ENCODE measurements at places on chromosomes 3 and 15.

- DNase-seq: no peak
These were observed 11.5 kb downstream of the PPP4R2 start for GRCh38 chr3:73007992-73008712.

- DNase-seq: no peak
These were observed 24.0 kb downstream of the LNP1 start for GRCh38 chr3:100425316-100425715.

GRCh38 chr3:46864061-46864881 lies 1.0 kb upstream of the MYL3 start:
- DNase-seq: no peak

GRCh38 chr3:42853739-42854302 lies 21.9 kb downstream of the CYP8B1 start:
- DNase-seq: no peak

DNA sequence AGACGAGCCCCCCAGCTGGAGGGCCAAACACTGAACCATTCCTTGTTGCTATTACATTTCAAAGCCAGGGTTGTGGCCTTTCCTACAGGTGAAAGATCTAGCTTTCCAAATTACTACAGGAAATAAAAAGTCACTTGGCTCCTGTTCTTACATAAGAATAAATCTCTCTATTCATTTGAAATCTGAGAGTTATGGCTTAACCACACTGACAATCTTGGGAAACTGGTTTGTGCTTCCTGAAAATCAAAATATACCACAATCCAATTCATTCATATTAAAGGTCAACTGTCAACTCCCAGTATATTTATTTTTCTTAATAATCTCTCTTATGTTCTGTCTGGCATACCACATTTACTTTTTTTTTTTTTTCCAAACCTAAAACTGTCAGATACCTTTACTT lies 103.7 kb upstream of the LMOD3 start:
- DNase-seq: no peak

- peak; percentile 47 for DNase-seq
These were observed 52.6 kb downstream of the CNTN3 start for GRCh38 chr3:74561881-74562280.

DNA sequence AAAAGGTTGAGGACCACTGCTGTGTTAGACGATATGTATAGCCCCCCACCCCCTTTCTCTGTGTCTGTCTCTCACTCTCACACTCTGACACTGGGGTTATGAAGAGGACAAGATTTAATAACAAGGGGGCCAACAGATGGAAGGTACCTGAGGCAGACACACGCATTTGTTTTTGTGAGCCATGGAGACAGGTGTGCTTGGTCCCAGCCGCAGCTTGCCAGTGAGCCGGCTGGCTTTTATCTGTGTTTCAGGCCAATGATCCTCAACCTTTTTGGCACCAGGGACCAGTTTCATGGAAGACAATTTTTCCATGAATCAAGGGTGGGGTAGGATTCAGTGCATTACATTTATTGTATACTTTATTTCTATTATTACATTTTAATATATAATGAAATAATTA lies 394.9 kb upstream of the RGMA start:
- no peak for DNase-seq

- no peak for DNase-seq
These were observed 84.2 kb upstream of the ABHD2 start for GRCh38 chr15:89003865-89004725.

DNA sequence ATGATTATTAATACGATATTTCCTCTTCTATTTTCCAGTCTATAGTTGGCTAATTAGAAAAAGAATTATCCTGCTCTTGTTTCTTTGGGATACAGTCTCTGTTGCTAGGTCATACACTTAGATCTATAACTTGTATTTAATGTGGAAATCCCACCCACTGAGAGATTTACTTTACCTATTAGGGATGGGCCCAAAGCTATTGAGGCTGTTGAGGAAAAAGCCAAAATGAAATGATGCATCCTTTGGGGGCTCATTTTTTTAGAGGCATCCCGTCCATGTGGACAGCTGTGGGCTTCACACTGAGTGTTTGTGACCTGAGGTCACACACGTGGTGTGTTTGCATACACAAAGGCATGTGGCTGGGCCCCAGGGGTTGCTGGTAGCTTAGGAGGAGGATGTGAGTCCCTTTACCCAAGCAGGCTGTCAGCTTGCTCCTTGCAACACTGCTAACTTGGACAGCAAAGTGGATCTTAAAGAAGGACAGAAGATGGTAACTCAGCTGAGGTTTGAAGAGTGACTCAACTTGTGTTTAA lies 477.4 kb downstream of the AGBL1 start:
- no peak for DNase-seq

DNA sequence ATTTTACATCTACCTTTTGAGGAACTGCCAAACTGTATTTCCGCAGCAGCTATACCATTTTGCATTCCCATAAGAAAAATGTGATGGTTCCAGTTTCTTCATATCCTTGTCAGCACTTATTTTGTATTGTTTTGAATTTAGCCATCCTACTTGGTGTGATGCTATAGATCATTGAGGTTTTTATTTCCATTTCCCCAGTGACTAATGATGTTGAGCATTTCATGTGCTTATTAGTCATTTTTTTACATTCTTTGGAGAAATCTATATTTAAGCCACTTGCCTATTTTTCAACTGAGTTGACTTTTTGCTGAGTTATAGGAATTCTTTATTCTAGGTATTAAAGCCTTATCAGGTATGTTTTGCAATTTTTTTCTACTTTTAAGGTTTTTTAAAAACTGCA lies 347.6 kb upstream of the RARB start:
- DNase-seq: no peak

- DNase-seq: no peak
These were observed 294.7 kb upstream of the CCDC54 start for GRCh38 chr3:107082527-107082926.

GRCh38 chr3:42873221-42873982 lies 2.3 kb downstream of the CYP8B1 start:
- DNase-seq: no peak

DNA sequence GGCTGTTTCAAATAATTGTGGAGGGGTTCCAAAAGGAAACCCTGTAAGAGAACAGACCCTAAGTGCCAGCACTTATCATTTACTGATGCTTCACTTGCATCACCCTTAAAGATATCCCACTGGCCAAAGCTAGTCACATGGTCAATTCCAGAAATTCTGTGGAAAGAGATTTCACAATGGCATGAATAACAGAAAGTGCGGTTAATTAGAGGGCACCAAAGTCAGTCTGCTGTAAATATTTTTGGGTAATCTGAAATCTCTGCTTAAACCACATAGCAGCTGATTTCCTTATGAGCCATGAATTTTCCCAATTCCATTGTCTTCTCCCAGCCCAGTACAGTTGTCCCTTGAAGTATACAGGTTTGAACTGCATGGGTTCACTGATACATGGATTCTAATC lies 346.1 kb downstream of the SI start:
- DNase-seq: no peak

DNA sequence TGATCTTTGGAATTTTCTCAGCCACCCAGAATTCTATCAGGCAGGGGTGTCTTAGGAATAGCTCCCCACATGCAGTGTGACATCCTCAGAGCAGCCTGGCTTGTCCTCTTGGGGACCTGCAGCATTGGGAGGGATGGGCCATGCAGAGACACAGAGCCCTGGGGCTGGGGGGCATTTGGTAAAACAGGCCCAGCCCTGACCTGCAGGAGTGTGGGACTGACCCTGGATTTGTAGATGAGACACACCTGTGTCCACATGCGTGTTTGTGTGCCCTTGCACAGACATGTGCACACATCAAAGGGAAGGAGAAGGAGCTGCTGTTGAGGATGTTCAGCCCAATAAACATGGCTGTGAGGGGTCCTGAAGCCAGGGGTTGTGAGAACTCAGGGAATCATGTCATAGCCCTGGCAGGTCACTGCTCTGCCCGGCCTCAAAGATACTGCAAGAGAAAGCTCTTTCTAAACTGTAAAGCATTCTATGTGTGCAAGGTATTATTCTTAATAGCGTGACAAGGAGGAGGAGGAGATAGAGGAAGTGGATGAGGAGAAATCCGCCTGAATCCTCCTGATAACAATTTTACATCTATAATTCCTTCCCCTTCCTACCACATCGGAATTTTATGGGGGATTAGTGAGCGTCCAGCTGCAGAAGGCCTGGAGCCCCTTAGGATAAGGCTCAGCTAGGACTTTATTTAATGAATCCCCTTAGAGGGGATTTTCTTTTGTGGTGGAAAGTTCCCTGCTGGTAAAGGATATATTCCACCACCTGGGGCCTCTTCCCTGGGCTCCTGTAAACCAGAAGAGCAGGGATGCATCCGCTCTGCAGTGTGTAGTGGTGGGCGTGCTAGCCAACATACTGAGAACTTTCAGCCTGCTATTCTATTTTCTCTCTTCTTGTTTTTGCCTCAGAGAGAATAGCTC lies 245.5 kb downstream of the EPHB1 start:
- DNase-seq: no peak

DNA sequence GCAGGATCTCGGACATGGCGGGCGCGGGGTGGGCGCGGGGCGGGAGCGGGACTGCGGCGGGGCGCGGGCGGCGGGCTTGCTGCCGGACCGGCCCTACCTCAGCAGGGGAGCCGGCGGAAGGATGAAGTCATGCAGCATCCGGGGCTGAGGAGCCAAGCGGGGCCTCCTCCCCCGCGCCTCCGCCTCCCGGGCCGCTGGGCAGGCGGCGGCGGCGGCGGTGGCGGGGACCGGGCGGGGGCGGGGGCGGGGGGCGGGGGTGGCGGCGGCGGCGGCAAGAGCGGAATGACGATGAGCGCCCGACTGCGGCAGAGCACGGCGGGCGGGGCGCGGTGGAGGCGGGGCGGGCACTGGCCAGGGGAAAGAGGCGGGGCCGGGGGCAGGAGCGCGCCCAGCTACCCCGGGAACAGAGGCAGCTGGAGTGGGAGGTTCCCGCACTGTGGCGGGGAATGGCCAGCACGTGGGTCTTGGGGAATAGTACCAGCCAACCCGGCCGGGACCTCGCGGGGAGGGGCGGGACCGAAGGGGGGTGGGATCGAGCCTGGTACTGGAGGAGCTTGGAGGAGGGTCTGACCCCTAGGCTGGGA lies at the start of gene CAMK2N2:
Gene CAMK2N2, minus strand, starts transcription at position 284 of the 584 bp plus-strand sequence. Its CDS starts 268 bp downstream, at position 16.
- DNase-seq: no peak

GRCh38 chr15:85474700-85475316 lies 94.4 kb downstream of the AKAP13 start:
- no peak for DNase-seq

Measured in AG09309 (cell line).